ENCODE measurements at places on chromosomes 3 and 15. TPM values are rescaled to one million over a fixed set of nuclear protein-coding genes. Genes with fewer than 3 reads are reported as not detected.

GRCh38 chr3:38054499-38055001 is 15.5 kb downstream of the DLEC1 start:
- DNase-seq: peak; percentile 40

- DNase-seq: no peak
These were observed 48.7 kb downstream of the PRKAR2A start for GRCh38 chr3:48798998-48799397.

The INO80 gene
- total RNA-seq: 18.0 TPM

- DNase-seq: no peak
These were observed 52.1 kb downstream of the TFG start for GRCh38 chr3:100761211-100761942.

DNA sequence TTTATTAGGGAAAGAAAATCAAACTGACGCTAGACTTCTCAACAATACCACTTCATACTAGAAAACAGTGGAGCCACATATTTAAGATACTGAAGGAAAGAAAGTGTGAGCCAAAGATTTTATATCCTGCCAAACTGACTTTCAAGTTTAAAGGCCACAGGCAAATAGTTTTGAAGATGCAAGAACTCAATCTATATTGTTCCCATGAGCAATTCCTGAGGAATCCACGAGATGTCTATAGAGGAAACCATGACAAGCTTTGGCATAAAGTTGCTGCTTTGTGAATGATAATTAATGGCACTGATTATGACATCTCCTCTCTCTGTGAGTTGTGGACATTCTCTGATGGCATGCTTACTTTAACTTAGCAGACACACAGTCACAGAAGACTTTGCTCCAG is 276.1 kb upstream of the GOLGA6L4 start:
- no peak for DNase-seq

DNA sequence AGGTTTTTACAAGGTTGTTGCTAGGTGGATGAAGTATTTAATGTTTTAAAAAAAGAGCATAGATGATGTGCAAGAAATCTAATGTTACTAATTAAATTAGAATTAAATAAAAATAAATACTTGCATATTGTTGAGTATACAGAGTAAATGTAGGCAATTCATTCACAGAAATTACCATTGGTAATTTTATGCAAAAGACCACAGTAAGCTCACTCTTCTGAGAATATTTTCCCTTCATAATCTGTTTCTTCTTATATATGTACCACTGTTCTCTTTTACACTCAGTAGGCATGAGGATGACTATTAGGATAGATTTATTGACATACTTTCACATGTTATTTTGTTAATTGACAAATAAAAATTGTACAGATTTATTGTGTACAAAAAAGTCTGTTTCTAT is 681.2 kb upstream of the NECTIN3 start:
- DNase-seq: no peak

GRCh38 chr3:194070634-194071409 is 65.1 kb upstream of the HES1 start:
- peak; percentile 92 for DNase-seq

The NMNAT3 gene
- 28.8 TPM for total RNA-seq

The CHD2 gene
- 76.7 TPM for total RNA-seq

DNA sequence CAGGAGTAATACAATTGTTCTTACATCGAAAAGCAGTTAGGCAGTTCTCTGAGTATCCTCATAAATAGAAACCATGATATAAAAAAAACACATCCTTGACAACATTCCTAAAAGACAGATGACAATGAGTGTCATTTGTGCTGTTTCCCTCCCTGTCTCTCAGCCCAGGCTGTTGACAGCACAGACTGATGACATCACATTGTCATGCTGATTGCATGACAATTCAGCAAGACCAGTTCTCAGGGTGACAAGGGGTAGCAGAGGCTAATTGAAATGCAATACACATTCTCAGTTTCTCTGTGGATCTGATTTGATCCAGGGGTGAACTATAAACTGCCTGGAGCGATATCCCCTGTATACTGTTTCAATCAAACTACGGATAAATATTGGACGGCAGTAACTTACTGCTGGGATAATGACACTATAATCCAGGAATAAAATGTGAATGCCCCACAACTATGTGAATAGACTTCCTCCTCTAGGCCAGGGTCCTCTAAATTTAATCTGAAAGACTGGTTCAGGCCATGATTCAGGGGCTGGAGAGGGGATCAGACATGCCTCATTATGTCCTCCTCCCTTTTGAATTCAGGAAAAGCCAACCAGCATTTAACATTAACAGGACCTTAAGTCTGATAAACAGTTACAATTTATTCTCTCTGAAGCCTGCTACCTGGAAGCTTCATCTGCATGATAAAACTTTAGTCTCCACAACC is 16.7 kb upstream of the EIF1B start:
- no peak for DNase-seq

The ARGFX gene
- total RNA-seq: not detected

The SEMA3B gene
- 0.54 TPM for total RNA-seq

GRCh38 chr15:32105258-32106241 is 75.2 kb downstream of the CHRNA7 start:
- no peak for DNase-seq

GRCh38 chr3:39000008-39000450 is 51.7 kb downstream of the SCN11A start:
- DNase-seq: peak; percentile 7

DNA sequence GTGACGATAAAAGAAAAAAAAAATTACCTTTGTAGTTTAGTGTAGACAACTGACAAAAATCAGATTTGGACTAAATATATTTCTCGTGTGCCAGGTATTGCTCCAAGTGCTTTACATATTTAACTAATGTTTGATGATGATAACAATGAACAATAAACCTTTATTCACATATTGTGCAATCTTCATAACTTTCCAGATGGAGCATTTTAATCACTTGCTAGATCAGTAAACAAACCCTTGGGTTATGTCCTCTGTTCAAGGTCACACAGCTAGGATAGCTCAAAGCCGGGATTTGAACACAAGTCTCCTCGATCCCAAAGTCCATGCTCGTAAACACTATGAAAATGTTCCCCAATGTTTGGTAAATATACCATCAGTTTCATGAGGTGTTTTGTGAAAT is 14.5 kb downstream of the NCEH1 start:
- no peak for DNase-seq

The P4HTM gene
- total RNA-seq: 59.0 TPM

DNA sequence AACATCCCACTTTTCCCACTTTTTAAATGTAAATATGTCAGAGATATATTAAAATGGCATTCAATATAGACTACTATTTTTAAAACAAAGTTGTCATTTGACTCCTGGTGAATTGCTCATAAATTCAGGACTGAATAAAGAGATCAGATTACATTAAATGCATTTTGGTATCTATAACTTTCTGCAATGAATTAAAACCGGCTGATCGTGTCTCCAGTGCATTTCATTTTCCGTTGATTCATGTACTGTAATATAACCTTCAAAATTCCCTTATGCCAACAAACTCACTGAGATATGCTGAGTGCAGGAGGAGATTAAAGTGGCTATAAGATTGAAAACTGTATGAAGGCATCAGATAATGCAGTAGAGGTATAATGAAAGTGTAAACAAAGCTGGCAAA is 361.1 kb upstream of the CDIN1 start:
- no peak for DNase-seq

- DNase-seq: no peak
These were observed 9.0 kb downstream of the UROC1 start for GRCh38 chr3:126508564-126508964.

GRCh38 chr3:139836698-139837464 is 98.1 kb upstream of the CLSTN2 start:
- DNase-seq: no peak

The WDR93 gene
- total RNA-seq: 0.27 TPM

The HRG gene
- total RNA-seq: not detected

- DNase-seq: no peak
These were observed 32.2 kb upstream of the TAMM41 start for GRCh38 chr3:11878837-11879236.

DNA sequence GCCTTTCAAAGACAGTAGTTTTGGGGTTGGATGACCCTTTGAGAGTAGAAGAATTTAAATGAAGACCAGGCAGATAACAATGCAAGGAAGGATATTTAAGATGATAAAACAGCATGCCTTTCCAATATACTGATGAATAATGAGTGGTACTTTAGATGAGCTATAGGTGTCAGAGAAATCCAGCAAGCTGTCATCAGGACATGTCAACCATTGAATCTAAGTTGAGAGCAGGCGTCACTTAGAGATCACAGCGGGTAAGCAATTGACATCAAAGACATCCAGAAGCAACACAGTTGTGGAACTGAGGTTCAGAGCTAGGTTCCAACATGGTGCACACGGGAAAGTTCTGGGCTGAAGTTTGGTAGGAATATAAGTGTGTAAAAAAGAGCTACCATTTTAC is 25.0 kb downstream of the CCDC54 start:
- no peak for DNase-seq

The SERINC4 gene
- under 0.01 TPM for total RNA-seq

The GOLGA6L9 gene
- 1.3 TPM for total RNA-seq

The SHQ1 gene
- 12.7 TPM for total RNA-seq

DNA sequence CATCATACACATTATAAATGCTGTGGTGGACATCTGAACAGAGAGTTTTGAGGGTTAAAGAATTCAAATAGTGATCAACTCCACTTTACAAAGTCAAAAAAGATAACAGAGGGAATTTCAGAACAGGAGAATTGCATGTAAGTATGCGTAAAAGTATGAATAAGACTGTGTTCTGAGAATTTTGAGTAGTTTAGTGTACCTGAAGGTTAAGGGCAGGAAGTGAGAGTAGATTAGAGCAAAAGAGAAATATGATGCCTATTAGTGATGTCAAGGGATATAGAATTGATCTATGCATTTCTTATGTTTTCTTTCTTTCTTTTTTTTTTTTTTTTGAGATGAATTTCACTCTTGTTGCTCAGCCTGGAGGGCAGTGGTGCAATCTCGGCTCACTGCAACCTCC is 53.1 kb downstream of the TP63 start:
- DNase-seq: no peak

DNA sequence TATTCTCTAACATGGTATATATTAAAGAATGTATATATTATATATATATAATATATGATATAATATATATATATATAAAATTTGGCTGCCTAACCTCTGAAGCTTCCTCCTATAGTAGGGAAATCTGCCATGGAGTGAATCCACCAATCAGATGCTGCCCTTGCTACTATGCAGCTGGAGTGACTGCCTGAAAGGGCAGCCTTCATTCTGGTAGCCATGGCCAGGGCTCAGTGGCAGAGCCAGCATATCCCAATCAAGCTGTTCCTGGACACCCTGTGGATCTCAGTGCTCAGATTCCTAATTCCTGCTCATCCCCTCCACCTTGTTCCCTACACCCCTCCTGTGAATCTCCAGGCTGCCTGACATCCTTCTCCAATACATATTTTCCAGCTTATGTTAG is 2.2 kb upstream of the SH3GL3 start:
- no peak for DNase-seq

- DNase-seq: no peak
These were observed 49.0 kb upstream of the OSBPL11 start for GRCh38 chr3:125644036-125645005.

The GOLGA8Q gene
- total RNA-seq: 1.3 TPM

DNA sequence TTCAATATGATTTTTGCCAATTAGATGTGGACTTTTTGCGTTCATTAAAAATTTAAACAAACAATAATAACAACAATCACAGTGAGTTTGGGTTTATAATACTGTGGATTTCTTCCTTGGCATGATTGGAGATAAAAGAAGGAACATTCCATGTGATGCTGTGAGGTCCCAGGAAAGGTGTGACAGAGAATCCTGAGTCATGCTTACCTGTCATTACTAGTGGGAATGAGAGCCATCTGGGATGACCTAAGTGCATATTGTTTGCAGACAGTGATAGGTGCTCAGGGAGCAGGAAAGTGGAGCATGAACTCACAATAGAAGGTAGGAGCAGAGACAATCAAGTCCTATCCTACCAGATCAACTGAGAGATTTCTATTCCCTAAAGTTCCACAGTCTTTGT is 766.5 kb upstream of the CFAP20DC start:
- DNase-seq: no peak

GRCh38 chr3:45007091-45007490 is 19.0 kb upstream of the CLEC3B start:
- DNase-seq: no peak

DNA sequence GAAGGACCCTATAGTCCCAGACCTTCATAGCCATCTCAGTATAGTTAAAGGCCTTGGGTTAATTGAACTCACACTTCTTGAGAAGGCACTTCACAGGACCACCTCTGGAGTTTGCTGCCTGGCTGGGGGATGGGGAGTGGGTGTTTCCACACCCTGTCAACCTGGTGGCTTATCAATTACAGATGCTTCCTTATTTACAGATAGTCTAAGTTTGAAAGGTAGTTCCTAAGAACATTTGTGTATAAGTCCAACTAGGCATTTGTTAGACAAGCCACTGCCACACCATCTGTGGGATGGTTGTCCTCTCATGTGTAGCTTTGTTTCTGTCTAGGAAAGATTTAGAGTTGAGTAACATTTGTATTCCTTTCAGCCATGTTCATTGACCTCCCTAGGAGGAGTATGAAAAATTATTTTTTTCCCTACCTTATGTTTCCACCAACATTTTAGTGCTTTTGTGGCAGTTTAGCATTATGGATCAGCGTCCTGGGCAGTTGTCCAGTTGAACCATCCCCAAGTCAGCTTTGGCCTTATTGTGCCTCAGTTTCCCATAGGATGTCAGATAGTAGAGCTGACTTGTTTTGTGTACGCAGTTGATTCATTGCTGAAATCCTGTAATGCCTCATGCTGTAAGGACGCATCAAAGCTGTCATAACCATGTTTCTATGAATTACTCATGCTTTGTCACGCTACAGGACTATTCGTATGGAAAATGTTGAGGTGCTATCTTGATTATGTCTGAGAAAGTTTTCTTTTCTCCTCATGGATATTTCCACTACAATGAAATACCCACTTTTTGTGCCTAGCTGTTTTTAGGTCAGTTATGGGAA is 21.2 kb upstream of the SIAH2 start:
- DNase-seq: no peak

GRCh38 chr3:149291178-149291577 is 42.3 kb downstream of the TM4SF18 start:
- peak; percentile 13 for DNase-seq

DNA sequence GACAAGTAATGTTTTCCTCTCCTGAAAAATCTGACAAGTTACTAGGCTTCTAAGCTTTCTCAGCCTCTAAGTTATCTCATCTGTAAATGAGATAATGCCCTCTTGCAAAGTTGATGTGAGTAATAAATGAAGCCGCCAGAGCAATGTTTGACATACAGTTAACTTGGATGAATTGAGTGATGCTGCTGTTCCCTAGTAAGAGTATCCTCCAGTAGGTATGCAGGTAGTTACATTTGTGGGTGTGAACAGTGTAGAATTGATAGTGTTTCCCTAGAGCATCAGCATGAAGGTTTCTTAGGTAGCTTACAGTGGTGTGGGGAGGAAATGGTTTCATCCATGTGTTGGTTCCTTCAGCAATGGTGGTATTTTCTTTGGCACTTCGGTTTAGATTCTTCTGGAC is 3.4 kb downstream of the ATP2C1 start:
- DNase-seq: no peak

The NR2F2 gene
- total RNA-seq: not detected

DNA sequence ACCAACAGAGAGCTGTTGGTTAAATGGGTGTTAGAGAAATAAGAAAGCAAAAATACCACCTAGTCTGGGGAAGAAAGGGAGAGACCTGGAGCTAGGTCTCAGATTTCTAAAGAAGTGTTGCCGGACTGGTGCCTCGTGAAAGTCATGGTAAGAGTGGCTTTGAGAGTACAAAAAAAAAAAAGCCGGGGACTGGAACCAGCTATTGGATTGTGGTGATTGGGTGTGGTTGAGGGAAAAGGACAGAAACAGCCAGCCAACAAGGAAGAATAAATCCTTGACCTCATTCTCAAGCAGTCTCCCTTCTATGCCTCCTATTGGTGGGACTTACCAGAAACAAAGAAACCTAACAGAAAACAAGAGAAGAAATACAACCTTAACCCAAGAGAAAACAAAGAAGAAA is 346.4 kb upstream of the KCNMB2 start:
- no peak for DNase-seq

Data from hematopoietic multipotent progenitor cell (in vitro differentiated cells).